Kasumi-1 (cell line): ENCODE measurements at places on chromosomes 12 and 14.

- no peak for DNase-seq
Observed at GRCh38 chr14:104496095-104496494, 83.5 kb upstream of the C14orf180 start.

DNA sequence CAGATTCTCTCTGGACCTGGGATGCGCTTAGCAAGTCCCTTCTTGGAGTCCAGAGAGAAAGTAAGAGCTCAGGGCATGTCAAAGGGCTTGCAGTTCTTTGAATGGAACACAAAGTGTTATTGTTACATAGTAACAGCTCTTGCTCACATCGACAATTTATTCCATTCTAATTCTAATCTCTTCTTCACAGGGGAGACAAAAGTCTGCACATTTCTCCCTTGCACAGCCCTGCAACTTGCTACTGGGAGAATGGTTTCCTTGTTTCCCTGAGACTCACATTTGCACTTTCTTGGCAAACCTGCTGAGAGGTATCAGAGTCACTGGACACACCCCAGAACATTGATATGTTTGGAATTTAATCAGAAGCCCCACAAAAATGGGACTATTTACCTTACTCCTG lies 209.9 kb upstream of the IGF1 start:
- DNase-seq: no peak

GRCh38 chr14:102375119-102375518 lies 12.4 kb downstream of the TECPR2 start:
- no peak for DNase-seq

- peak; percentile 23 for DNase-seq
Observed at GRCh38 chr14:99946652-99947489, 118.4 kb upstream of the EVL start.

GRCh38 chr12:19694627-19695026 lies 255.3 kb downstream of the AEBP2 start:
- DNase-seq: peak; percentile 38

DNA sequence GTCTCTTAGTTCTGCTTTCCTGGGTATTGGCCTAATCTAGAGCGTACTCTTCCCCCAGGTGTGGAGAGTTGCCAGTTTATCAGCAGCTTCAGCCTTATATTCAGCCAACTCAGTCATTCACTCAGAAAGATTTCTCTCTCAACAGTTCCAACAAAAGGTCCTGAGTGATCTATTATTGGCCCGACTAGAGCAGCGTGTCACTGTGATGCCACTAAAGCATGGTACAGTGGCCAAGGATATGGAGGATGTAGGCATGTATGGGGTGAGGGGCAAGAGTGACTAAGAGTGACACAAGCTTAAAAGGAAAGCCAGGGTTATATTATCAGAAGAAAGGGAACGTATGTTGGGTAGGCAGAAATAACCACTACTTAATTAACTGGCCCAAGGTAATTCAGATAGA lies 4.8 kb downstream of the NOPCHAP1 start:
- no peak for DNase-seq

- no peak for DNase-seq
Observed at GRCh38 chr12:32115404-32116104, 8.9 kb downstream of the BICD1 start.

DNA sequence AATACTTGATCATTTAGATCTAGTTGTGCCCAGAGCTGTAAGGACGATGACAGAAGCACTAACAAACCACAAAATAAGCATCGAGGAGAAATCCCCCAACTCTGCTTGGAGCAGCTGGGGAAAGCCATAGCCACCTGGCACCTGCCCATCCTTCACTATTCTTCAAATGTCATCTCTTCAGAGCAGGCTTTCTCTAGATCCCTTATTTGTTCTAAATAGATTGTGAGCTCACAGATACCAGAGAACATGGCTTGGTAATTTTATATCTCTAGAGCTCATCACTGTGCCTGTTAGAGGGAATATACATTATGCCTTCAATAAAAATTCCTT lies 50.9 kb downstream of the GRIP1 start:
- DNase-seq: no peak

DNA sequence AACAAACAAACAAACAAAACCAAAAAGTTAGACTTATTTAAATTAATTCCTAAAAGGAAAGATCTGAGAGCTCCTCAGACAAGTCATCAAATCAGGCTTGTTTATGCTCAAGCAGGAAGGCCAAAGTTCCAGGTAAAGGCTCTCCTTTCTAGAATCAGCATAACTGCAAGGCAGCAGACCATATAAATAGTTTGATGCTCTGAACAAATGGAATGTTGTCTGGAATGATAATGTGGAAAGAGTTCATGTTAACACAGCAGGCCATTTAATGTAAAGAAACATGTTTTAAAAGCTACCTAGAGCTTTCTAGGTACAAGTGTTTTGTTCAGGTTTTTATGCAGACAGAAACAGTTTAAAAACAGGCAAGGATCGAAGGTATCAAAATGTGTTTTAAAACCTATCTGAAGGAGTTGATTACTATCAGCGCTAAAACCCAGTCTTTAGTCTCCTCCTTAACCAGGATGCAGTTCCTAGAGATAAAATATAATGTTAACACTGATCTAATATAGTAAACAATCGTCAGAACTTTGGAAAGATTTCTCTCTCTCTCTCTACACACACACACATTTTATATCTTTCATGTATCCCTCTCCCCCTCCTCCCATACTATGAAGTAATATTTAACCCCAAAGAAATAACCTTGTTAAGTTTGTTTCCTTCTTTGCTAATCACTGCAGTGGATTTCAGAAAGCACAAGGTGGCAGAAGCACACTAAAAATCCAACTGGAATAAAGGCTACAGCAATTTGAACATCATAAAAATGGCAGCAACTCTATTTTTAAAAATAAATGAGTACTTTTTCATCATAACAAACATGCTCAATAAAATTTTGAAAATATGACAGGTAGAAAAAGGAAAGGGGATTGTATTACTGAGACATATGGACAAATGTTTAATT lies 135.5 kb downstream of the PAWR start:
- DNase-seq: peak; percentile 37

DNA sequence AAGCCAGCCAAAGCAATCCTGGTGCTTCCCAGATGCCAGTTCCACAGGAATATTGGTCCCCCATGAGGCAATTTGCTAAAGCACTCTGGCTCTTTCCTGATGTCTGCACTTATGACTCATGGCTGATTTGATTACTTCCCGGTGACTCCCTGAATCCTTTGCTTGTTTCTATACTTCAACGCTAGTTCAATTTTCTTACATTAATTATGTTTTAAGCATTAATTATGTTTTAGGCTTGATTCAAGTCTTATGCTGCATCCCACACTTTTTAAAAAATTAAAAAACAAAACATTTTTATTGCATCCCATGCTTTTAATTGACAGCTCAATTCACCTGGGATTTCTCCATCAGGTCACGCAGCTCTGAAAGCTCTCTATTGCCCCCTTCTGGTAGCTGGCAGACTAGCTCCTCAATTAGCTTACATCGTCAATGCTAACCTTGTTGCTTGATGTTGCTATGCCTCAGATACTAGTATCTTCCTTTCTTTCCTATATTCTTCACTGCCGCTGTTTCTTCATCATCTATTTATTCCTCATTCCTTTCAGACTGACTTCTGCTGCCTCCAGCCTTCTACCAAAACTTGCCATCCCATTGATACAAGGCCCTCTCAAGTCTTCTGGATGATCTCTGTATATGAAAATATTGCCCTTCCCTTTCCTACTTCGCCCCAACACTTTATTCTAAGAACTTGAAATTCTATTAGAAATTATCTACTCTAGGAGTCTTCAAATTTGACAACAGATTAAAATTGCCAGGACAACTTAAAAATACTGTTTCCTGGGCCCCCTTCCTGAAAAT lies 32.0 kb downstream of the TSHR start:
- DNase-seq: peak; percentile 69

DNA sequence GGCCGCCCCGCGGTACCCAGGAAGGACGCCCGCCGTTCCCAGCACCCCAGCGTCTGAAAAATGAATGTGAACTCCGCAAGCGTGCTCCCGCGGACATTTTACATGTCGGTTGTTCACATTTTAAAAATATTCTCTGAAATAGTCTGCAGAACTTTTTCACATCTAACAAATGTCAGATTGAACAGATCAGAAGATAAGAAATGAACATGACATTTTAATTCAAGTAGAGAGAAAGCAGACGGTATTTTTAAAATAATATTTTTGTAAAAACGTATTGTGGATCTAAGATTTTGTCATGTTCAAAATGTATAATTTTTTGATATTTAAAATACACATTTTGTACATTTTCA lies 101.8 kb upstream of the DIO3 start:
- no peak for DNase-seq

DNA sequence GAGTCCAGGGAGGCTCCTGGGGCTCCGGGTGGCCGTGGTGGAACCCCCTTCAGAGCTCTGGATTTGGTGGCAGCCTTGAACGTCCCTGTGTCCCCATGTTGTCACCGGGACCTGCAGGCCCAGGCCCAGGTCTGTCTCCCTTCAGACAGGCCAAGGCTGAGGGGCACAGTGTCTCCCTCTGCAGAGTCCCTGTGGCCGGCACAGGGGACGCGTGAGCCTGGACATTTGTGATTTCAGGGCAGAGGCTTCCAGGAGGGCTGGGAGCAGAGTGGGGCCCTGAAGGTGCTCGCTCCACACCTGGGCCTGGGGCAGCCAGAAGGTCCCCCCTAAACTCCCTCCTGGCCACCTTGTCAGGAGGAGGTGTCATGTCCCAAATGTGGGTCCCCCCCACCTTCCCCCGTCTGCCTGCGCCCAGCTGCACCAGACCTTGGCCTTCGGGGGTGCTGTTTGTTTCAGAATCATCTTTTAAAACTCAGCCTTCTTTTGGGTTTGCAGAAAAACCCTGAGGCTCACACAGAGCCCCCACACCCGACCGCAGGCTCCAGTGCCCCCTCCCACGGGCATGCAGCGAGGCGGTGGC lies 47.6 kb downstream of the KIF26A start:
- no peak for DNase-seq

- DNase-seq: no peak
Observed at GRCh38 chr14:93037351-93037750, 78.4 kb downstream of the ITPK1 start.

DNA sequence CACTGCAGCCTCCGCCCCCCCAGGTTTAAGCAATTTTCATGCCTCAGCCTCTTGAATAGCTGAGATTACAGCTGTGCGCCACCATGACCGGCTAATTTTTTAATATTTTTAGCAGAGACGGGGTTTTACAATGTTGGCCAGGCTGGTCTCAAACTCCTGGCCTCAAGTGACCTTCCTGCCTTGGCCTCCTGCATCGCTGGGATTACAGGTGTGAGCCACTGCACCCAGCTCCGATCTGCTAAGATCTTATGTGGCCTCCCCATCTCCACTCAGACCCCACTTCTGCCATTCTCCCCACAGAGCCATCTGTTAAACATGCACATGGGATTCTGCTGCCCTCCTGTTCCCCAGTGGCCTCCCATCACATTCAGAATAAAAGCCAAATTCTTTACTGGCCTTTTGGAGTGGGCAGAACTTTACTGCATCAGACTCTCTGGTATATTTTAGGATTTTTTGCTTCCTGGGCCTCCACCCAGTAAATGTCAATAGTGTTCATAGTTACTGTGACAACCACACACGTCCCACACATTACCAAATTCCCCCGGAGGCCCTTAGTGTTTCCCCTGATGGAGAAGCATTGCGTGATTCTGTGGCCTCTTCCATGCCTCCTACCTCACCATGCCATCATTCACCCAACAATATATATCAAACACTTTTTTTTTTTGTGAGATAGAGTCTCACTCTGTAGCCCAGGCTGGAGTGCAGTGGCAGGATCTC lies 96.3 kb downstream of the PTPN11 start:
- DNase-seq: no peak

DNA sequence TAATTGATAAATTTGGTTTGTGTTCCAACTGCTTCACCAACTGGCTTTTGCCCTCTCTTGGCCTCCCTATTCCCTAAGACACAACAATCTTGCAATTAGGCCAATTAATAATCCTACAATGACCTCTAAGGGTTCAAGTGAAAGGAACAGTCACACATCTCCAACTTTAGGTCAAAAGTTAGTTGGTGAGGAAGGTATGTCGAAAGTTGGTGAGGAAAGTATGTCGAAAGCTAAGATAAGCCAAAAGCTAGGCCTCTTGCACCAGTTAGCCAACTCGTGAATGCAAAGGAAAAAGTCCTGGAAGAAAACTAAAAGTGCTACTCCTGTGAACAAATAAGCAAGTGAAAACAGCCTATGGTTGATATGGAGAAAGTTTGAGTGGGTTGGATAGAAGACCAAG lies 32.6 kb downstream of the EGLN3 start:
- DNase-seq: no peak

- DNase-seq: no peak
Observed at GRCh38 chr14:61225344-61225743, 55.8 kb downstream of the TMEM30B start.

DNA sequence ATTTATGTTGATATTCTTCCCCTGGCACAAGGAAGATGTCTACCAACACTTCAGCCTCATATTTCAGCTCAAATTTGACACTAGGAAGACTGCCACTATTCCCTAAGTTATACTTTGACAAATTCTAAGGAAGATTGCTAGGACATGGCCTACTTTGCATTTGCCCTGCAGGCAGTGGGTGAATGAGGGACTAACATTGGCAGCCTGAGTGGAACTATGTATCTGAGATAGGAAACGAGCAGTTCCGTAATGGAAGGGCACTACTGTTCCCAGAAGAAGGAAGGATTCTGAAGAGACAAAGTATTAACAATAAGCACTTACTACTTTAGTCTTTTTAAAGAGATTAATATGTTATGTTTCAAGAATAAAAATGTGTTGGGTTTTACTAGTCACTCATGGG lies 115.1 kb downstream of the SLC16A7 start:
- DNase-seq: no peak

DNA sequence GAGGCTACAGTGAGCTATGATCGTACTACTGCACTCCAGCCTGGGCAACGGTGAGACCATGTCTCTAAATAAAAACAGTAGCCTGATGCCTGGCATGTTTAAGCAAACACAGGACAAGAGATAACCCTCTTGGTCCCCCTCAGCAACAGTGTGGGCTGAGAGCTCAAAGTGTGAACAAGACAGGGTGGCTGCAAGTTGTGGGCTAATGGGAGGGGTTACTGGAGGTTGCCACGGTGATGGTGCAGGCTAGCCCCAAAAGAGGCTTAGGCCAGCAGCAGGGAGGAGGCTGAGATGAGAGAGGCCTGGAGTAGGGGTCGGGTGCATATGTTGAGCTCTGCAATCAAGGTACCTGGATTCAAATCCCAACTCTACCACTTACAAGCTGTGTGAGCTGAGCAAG lies 3.4 kb upstream of the LGMN start:
- DNase-seq: no peak

DNA sequence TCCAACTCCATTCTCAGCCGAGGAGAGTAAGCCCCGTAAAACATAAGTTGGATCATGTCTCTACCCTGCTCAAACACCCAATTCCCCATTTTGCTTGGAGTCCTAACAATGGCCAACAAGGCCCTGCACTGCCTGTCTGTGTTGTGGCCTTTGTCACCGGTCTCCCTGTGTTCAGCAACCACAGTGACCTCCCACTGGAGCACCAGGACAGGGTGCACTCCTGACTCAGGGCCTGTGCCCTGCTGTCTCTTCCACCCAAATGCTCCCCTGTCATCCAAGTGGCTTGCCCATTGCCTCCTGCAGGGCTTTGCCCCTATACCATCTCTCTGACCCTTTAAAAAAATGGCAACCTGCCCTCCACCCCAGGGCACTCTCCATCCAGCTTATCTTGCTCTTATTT lies 4.4 kb upstream of the KRT85 start:
- no peak for DNase-seq
